Activated B cell treated with CpG ODN at 0.5 μM for 24 hours (primary cell): ENCODE measurements at places on chromosomes 2 and 18.

DNA sequence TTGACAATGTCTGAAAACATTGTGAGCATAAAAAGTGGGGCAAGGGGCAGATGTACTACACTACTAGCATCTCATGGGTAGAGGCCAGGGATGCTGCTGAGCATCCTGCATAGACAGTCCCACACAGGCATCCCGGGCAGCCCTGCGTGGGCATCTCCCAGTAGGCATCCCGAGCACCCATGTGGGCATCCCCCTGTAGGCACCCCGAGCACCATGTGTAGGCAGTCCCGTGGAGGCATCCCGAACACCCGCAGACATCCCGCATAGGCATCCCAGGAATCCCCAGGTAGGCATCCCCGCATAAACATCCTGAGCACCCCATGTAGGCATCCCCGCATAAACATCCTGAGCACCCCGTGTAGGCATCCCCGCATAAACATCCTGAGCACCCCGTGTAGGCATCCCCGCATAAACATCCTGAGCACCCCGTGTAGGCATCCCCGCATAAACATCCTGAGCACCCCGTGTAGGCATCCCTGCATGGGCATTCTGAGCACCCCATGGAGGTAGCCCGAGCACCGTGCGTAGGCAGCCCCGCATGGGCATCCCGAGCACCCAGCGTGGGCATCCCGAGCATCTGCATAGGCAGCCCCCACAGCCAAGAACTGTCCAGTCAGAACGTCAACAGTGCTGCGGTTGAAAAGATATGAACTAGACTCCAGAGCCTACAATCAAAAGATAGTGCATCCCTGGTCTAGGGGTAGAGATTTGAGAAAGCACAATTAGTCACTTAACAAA is 273.5 kb downstream of the NBAS start:
- no peak for DNase-seq

GRCh38 chr2:1448009-1448408 is 34.7 kb downstream of the TPO start:
- DNase-seq, result no peak

- DNase-seq, result no peak
Observed at GRCh38 chr2:195108182-195108581, 548.8 kb upstream of the SLC39A10 start.

DNA sequence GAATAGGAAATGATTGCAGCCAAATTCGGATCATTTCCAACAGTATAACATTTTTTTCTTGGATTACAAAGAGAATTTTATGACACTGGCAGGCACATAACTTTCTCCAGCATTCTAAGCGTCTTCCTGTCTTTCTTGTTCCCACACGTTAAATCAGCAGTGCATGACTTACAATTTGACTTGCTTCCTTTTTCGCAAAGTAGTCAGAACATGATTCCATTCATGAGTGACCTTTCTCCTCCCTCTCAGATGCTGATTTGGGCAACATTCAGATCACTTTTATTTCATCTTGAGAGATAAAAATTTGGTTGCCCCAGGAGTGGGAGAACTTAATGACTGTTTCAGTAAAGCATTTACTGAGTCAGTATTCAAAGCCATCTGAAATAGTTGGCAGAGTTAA is 858.7 kb upstream of the ACVR2A start:
- DNase-seq, result no peak

DNA sequence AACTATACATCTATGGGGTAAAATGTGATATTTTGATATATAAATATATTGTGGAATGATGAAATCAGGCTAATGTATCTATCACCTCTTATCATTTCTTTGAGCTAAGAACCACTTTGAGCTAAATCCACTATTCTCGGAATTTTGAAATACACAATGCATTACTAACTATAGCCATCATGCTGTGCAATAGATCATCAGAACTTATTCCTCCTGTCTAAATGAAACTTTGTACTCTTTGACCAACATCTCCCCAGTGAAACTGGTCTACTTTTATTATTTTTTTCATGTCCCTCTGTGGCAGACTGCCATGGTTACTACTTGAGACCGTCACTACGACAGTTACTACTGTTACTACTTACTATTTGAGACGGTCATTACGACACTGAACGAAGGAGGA is 11.4 kb downstream of the PECR start:
- no peak for DNase-seq

GRCh38 chr2:195021711-195022507 is 635.1 kb upstream of the SLC39A10 start:
- no peak for DNase-seq

- no peak for DNase-seq
Observed at GRCh38 chr18:49854681-49855080, 41.3 kb upstream of the ACAA2 start.
